ENCODE measurements at places on chromosomes 1 and 21.

DNA sequence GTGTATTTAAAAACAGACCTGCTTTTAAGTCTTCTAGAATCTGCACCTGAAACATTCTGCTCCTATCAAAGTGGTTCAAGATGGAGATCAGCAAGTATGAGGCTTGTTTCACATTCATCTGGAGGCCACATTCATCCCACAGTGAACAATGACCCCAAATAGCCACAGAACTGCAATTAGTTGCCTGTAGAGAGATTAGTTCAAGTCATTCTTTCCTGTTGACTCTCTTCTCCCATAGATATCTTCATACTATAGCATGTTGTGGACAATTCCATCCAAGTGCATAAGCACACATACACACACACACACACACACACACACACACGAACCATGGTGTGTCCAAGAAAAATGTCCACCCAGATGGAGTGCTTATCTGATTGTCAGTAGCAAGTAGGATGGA is 101.7 kb upstream of the FGGY start:
- no peak for DNase-seq

GRCh38 chr21:42063191-42063570 is 7.9 kb upstream of the UMODL1 start:
- peak; percentile 37 for DNase-seq

GRCh38 chr1:226902601-226903000 is 32.2 kb downstream of the PSEN2 start:
- no peak for DNase-seq

GRCh38 chr1:216929870-216930582 is 206.8 kb upstream of the ESRRG start:
- no peak for DNase-seq

GRCh38 chr1:59353453-59353852 is 56.6 kb downstream of the FGGY start:
- no peak for DNase-seq

DNA sequence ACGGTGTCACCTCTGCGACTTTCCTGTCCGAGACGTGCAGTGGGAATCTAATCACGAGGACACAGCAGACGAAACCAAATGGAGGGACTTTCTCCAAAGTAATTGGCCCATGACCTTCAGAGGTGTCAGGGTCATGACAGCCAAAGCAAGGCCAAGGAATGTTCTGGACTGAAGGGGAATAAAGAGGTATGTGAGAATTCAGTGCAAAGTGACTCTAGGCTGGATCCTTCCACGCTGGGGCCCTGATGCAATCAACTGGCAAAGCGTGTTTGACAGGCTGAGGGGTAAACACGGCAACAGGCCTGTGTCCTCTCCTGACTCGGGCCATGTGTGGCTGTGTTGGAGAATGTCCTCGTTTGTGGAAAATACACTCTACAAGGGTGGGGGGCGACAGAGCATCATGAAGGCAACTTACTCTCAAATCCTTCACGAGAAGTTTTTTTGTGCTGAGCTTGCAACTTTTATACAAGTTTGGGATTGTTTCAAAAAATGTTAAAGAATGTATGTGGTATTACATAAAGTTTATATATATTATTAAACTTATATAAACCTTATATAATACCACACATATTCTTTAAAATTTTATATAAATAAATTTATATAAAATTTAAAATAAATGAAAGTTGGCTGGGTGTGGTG is 1.7 kb downstream of the CFAP74 start:
- DNase-seq = no peak

GRCh38 chr1:40153073-40153770 is 8.0 kb upstream of the RLF start:
- DNase-seq = no peak

DNA sequence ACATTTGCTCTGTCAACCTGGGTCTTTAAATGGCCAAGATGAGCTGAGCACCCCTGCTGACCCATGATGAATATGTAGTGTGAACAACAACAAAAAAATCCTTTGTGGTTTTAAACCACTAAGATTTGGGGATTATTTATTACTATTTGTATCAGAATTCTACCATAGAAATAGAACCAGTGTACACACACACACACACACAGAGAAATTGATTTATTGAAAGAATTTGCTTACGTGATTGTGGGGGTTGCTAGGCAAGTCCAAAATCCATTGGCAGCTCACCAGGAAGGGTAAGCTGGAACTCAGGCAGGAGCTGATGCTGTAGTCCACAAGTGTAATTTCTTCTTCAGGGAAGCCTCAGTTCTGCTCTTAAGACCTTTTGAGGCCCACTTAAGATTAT is 82.5 kb upstream of the MAP1LC3C start:
- DNase-seq = no peak

DNA sequence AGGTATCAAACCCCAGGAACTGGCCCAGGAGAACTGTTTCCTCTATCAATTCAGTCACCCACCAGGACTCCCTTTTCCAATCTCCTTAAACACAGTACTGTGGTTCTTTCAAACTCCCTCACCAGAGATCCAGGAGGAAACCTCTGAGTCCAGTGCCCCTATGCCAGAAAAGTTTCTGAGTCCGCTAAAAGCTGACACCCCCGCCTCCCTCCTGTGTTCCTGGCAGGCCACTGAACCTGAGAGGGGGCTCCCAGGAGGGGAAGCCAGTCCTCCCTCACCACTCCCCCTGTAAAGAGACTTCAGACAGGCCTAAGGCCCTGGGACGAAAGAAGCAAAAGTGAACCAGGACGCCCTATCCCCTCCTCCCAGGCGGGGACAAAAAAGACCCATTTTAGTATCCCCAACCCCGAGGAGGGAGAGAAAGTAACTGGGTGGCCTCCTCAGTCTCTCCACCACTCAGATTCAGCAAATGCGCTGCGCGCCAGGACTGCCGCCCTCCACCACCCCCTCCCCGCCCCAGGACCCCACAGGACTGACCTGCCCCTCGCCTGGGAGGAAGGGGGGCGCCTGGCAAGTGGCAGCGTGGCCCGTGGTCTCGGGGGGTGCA is 624 bp downstream of the SLC41A1 start:
- DNase-seq = no peak

DNA sequence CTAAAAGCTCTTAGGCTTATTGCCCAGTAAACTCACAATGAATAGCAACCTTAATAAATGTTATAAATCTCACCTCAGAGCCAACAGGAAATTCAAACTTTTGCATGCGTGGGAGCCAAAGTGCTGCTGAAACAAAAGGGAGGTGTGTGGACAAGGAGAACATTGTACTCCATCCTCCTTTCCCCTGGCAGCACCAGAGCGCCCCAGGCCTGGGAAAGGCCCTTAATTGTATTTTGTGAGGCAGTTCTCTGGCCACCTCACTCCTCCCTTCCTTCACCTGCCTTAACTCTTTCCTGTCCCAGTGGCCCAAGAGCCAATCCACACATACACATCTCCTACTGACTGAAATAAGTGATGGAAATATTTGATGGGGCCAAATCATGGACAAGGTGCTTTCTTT is 648.5 kb downstream of the LMO4 start:
- no peak for DNase-seq

DNA sequence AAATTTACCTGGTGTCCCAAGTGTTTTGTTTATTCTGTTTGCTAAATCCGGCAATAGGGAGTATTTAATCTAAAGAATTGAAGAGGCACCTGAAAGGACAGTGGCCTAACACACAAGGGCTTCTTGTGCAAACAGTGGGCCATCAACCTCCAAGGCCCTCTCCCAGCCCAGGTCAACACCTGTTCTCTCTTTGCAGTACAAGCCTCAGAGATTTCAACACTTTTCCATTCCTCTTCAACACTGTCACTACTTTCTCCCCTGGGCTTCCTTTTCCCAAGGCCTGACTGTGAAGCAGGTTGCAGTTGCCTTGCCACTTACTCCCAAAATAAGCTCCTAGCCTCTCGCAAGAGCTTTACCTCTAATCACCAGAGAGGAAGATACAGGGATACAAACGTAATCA is 3.2 kb upstream of the SNAPIN start:
- DNase-seq = no peak

DNA sequence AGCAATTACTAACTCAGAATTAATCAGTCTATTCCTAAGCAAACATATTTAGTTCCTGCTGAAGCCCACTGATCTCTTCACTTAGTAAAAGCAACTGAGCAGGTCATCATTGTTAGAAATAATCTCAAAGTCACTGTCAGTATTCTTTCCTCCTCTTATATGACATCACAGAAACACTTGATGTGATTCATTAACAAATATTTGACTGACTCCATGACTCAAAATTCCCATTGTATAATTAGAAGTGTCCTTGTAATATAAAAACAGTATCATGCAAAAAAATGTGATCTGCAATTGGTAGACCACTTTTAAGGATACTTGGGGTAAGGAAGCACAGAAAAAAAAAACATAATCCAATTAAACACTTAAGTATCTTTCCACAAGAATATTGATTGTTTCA is 194.4 kb downstream of the DPYD start:
- no peak for DNase-seq

GRCh38 chr1:160910170-160910750 is 25.3 kb upstream of the ITLN1 start:
- DNase-seq = no peak

DNA sequence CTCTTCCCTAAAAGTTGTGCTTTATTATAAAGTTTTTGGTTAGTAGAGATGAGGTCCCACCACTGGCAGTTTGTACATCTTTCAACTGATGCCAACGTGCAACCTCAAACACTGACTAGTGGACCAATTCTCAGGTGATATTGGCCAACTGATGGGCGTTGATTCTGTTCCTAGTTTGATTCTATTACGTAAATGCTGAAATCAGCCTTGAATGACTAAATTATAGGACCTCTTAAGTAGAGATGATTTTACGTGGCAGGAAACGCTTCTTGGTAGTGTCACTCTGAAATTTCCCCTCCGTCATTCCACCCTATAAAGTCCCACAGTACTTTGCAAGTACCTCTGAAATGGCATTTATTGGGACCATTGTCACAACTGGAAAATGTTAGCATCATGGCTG is 8.8 kb upstream of the FNDC7 start:
- DNase-seq = no peak

DNA sequence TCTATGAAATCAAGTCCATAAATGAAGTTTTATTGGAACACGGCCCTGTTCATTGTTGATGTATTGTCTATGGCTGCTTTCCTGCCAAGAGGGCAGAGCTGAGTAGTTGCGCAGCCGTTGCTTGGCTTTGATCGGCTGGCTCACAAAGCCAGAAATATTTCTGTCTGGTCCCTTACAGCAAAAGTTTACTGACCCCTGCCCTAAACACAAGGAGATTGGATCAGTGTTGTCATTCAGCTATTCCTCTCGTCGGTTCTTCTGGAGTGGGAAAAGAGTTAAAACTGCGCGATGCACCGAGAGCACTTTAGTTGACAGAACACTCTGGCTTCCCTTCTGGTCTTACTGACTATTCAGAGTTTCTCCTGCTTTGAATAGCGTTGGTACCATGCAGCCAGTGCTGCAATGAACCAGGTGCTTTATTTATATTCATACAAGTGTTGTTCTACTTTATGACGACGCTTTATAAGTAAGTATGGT is 868 bp downstream of the ZBTB40 start:
- DNase-seq = no peak

DNA sequence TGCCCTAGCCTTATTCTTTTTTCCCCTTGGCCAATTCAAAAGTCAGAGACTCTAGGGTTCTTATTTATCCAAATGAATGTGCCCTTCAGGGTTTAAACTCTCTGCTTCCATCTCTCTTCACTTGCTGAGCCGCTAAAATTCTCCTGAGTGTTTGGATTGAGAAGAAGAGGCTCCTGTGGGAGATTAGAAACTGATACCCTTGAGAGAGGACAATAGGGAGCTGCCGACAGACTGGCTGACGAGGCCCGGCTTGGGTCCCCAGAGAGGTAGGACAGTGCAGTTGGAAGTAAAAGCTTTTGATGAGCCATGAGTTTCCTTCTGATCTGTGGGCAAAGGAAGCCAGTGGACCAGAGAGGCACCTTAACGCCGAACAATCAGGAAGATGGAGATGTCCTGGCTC is 41.3 kb upstream of the UBE2U start:
- DNase-seq = no peak

GRCh38 chr1:4690951-4691675 is 36.7 kb downstream of the AJAP1 start:
- no peak for DNase-seq

GRCh38 chr1:18946550-18947381 is 9.7 kb downstream of the IFFO2 start:
- no peak for DNase-seq

DNA sequence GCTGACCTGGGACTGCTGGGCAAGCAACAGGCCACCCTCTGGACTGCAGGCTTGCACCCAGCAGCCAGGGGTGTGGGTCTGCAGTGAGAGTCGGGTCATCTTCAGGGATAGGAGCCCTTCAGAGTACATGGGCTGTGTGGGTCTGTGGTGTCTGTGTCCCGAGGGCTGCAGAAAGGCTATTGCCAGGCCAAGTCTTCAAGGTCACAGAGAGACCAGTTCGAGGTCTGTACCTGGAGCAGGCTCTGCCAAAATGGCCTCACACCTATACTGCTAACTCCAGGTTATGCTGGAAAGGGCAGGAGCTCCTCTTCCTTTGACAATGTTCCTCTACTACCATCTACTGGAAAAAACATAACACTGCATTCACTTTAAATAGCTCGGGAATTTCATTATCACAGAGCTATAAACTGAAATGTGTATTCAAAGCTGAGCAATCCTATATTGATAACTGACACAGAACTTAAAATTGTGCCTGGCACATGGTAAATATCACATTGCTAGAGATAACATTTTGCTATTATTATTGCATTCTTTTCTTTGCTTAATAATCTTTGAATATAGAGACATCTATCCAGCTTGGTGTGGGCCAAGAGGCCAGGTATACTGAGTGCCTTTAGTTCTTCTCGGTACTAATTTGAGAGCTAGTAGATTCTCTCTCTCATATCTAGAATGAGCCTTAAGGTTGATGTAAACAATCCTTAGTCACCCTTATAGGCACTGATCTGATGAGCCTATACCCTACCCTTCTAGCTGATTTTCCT is 6.9 kb upstream of the DNAH14 start:
- DNase-seq = peak; percentile 59

GRCh38 chr1:83905315-83905907 is 93.5 kb downstream of the TTLL7 start:
- no peak for DNase-seq

DNA sequence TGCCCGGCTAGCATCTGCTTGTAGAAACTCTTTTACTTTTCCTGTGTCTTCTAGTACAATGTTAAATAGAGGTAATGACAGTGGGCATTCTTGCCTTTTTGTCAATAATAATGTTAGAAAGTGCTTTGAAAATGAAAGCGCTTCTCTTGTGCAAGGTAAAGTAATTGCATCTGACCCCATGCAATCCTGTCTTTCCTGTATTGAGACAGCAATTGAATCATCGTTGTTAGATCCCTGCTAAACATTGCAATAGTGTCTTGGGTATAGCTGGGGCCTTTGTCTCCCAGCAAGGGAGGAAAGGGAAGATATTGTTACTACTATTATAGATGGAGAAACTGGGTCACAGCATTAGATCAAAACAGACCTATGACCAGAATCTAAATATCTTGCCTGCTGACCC is 80.9 kb downstream of the TLR5 start:
- DNase-seq = no peak

Data from pancreas (tissue), 10 donors.